ENCODE measurements at places on chromosomes 5 and 9.
A peak's percentile ranks its signal among the peaks of the same experiment; 100 is the strongest.

- no peak overlapping the region for H3K4me3 ChIP-seq
- H3K4me1 ChIP-seq = peaks cover 19% of the 10 kb centered on the region
- no peak for DNase-seq
- peaks cover 20% of the 10 kb centered on the region for H3K36me3 ChIP-seq
Observed at GRCh38 chr9:136936645-136937170, 7.8 kb downstream of the FBXW5 start.

DNA sequence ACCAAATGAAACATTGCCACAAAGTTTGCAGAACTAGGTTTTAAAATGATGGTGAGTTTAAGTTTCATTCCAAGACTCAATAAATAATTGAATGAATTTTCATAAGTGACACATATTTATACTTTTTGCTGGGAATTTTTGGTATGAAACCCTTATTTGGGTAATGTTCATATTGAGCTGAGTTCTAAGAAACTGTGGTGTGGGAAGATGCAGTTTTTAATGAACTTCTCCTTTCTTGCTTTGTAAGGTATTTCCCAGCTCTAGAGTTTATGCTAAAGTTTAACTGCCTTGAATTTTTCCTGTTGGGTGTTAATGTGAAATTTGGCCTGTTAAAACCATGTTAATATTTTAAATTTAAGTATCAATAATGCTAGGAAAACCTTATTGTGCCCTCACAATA is 15.1 kb downstream of the RABGAP1 start:
- no peak for DNase-seq
- H3K4me3 ChIP-seq = no peak overlapping the region
- no peak overlapping the region for H3K27ac ChIP-seq
- H3K36me3 ChIP-seq = peaks cover 2% of the 10 kb centered on the region

DNA sequence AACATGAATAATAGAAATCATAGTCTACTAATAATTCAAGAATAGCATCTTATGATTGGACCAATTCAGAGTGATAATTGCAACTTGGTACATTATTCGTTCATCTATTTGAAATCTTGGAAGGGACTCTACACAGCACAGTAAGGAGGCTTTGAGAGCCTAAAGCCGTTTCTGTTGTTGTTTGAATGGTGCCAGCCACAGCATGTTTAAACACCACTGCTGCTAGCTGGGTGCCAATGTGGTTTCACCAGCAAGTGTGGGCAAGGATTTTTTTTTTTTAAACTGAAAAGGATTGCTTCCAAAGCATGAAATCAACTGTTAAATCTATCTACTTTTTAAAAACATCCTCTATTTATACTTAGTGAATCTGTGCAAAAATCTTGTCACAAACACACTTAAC is 253.9 kb upstream of the MAP3K1 start:
- no peaks in the 10 kb centered on the region for H3K36me3 ChIP-seq
- peaks cover 68% of the 10 kb centered on the region for H3K27me3 ChIP-seq
- no peaks in the 10 kb centered on the region for H3K4me1 ChIP-seq
- no peak overlapping the region for H3K4me3 ChIP-seq
- no peak overlapping the region for H3K27ac ChIP-seq

DNA sequence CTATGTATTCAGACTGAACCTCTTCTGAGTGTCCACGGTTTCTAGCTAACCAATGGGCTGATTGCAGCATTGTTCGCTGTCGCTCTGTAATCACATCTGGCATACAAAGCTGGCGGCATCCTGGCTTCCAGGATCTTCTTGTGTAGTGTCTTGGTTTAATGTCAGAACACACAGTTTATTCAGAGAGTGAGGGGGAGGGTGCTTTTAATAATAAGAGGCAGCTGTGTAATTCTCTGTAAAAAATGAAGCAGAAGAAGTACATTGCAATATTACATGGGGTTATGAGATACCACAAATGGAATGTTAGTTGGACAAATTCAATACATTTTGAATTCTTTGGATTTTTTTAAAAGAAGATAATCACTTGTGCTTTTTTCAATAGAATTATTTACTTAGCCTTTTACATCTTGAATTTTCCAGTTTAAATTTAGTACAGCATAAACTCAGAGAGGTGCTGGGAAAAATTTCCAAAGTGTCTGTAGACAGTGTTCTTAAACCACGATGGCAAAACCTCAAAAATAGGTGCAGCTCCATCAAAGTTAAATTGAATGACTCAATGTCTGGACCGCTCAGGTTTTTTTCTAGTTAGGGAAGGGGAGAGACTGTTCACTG is 206.0 kb downstream of the PCSK1 start:
- H3K27ac ChIP-seq = no peak overlapping the region
- H3K27me3 ChIP-seq = peaks cover 10% of the 10 kb centered on the region
- H3K4me1 ChIP-seq = no peaks in the 10 kb centered on the region
- no peaks in the 10 kb centered on the region for H3K36me3 ChIP-seq
- H3K4me3 ChIP-seq = no peak overlapping the region

DNA sequence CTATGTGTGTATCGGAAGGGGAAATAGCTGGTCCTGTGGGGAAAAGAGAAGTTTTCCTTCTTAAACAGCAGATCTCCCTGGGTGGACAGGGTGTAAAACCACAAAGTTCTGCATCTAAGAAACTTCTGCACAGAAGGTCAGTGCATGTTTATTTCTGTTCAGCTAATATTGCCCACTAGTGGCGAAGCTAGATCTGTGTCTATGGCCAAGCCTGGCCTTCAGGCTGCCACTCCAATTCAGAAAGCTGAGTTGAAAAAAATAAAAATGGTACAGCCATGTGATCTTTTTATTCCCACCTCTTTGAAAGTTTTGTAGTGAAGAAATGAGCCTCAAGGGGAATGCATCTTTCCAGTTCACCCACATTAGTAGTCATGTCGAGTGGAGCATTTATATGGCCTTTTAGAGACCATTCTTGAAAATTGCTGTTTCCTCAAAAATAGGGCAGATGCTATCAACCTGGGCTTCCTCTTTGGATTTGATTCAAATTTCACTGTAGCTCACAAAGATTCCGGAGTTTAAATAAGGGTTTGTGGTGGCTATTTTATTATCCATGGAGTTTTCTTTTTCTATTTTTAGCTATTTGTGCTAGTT is 488.0 kb downstream of the PRELID2 start:
- H3K27me3 ChIP-seq = no peaks in the 10 kb centered on the region
- no peaks in the 10 kb centered on the region for H3K36me3 ChIP-seq
- DNase-seq = no peak

DNA sequence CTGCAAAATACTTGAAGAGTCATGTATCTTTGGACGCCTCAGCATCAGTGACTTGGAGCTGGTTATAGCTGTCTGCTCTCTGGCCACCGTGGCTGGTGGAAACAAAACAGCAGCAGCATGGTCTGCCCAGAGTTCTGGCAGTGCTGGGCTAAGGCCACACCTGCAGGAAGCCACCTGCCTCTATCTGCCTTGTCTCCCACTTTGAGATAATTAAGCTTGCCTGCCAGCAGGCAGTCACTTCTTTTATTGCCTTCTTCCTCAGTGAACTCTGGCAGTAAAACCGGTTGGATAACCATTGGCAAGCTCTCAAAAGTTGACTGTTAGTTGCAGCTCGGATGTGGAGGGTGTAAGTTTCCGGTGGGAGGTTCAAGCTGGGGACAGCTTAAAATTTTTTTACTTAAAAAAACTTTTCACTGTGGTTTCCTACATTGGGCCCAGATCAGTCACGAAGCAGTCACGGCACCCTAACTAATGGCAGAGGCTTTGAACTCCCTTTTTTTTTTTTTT is 4.9 kb downstream of the SMIM3 start:
- peaks cover 41% of the 10 kb centered on the region for H3K4me1 ChIP-seq
- H3K27me3 ChIP-seq = no peaks in the 10 kb centered on the region
- DNase-seq = no peak
- peak overlapping the region; percentile 1 for H3K4me3 ChIP-seq
- H3K36me3 ChIP-seq = peaks cover 5% of the 10 kb centered on the region
- peak overlapping the region; percentile 17 for H3K27ac ChIP-seq

DNA sequence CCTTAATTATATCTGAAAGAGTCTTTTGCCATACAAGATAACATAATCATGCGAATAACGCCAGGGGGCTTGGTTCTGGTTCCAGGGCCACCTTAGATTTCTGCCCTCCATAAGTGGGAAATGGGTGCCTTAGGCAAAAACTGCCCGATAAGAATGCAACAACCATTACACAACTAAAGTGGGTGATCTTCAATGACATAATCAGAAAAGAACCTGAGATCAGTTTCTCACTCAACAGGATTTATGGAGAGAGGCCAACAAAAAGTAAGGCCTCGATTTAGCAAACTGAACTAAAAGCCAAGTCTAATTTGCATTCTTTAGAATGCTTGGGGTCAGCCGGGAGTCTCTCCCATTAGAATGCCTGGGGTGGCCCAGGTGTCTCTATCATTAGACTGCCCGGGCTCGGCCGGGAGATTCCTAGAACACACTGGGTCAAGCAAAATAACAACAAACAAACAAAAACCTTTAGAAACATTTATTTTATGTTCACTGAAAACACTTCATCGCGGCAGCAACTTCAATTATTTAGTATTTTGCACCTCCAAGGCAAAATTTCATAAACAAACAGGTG is 194.8 kb downstream of the AUH start:
- no peaks in the 10 kb centered on the region for H3K27me3 ChIP-seq
- H3K4me1 ChIP-seq = peaks cover 36% of the 10 kb centered on the region
- no peak for DNase-seq
- no peak overlapping the region for H3K4me3 ChIP-seq
- H3K36me3 ChIP-seq = peaks cover 2% of the 10 kb centered on the region

- H3K27ac ChIP-seq = no peak overlapping the region
- peaks cover 17% of the 10 kb centered on the region for H3K4me1 ChIP-seq
- DNase-seq = no peak
- no peaks in the 10 kb centered on the region for H3K36me3 ChIP-seq
Observed at GRCh38 chr5:79023348-79023747, 38.2 kb upstream of the ARSB start.

- no peak overlapping the region for H3K27ac ChIP-seq
- no peak overlapping the region for H3K4me3 ChIP-seq
- H3K36me3 ChIP-seq = peaks cover 2% of the 10 kb centered on the region
- H3K4me1 ChIP-seq = peaks cover 3% of the 10 kb centered on the region
- DNase-seq = no peak
- no peaks in the 10 kb centered on the region for H3K27me3 ChIP-seq
Observed at GRCh38 chr5:175920231-175920811, 47.8 kb downstream of the THOC3 start.

GRCh38 chr5:114726131-114726530 is 364.3 kb downstream of the KCNN2 start:
- H3K4me3 ChIP-seq = no peak overlapping the region
- DNase-seq = no peak
- H3K27me3 ChIP-seq = no peaks in the 10 kb centered on the region
- peaks cover 2% of the 10 kb centered on the region for H3K36me3 ChIP-seq

- no peaks in the 10 kb centered on the region for H3K27me3 ChIP-seq
- H3K27ac ChIP-seq = no peak overlapping the region
- no peaks in the 10 kb centered on the region for H3K36me3 ChIP-seq
- H3K4me3 ChIP-seq = no peak overlapping the region
- no peaks in the 10 kb centered on the region for H3K4me1 ChIP-seq
Observed at GRCh38 chr9:26462213-26462612, 430.4 kb downstream of the CAAP1 start.

GRCh38 chr9:75186767-75187380 is 98.6 kb downstream of the OSTF1 start:
- no peaks in the 10 kb centered on the region for H3K27me3 ChIP-seq
- H3K27ac ChIP-seq = no peak overlapping the region
- no peak overlapping the region for H3K4me3 ChIP-seq
- H3K4me1 ChIP-seq = peaks cover 17% of the 10 kb centered on the region

GRCh38 chr5:32339878-32340277 is 27.1 kb upstream of the MTMR12 start:
- no peak overlapping the region for H3K4me3 ChIP-seq
- H3K27me3 ChIP-seq = peaks cover 15% of the 10 kb centered on the region
- H3K36me3 ChIP-seq = no peaks in the 10 kb centered on the region
- DNase-seq = no peak

GRCh38 chr9:120714846-120715388 is 647 bp upstream of the MEGF9 start:
- peak overlapping the region; percentile 94 for H3K4me3 ChIP-seq
- H3K27me3 ChIP-seq = no peaks in the 10 kb centered on the region
- H3K4me1 ChIP-seq = peaks cover 39% of the 10 kb centered on the region
- H3K27ac ChIP-seq = peak overlapping the region; percentile 55
- H3K36me3 ChIP-seq = peaks cover 7% of the 10 kb centered on the region

GRCh38 chr9:84812847-84813246 is 143.3 kb downstream of the NTRK2 start:
- no peak overlapping the region for H3K4me3 ChIP-seq
- no peaks in the 10 kb centered on the region for H3K4me1 ChIP-seq
- H3K27me3 ChIP-seq = peaks cover 40% of the 10 kb centered on the region
- no peak overlapping the region for H3K27ac ChIP-seq
- H3K36me3 ChIP-seq = no peaks in the 10 kb centered on the region
- no peak for DNase-seq

GRCh38 chr5:176473335-176474006 is 25.3 kb downstream of the FAF2 start:
- H3K4me1 ChIP-seq = peaks cover 36% of the 10 kb centered on the region
- H3K36me3 ChIP-seq = peaks cover 14% of the 10 kb centered on the region
- H3K4me3 ChIP-seq = no peak overlapping the region
- DNase-seq = no peak
- no peaks in the 10 kb centered on the region for H3K27me3 ChIP-seq
- H3K27ac ChIP-seq = no peak overlapping the region

DNA sequence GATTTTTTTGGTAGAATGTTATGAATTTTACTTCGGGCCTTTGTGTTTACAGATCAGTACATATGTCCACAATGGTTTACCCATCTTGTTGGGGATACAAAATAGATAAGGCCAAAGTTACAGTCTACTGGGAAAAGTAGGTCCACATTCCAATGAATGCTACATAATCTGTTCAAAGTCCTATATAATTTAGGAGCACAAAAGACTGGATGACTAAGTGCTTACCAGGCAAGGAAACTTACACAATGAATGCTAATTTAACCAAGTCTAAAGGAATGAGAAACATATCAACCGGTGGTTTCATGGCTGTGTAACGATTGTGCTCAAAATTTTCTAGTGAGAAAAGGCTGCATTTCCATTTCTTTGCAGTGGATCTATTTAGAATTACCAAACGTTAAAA is 97.4 kb upstream of the TRPM3 start:
- H3K27ac ChIP-seq = no peak overlapping the region
- H3K4me1 ChIP-seq = no peaks in the 10 kb centered on the region
- H3K27me3 ChIP-seq = no peaks in the 10 kb centered on the region
- H3K36me3 ChIP-seq = no peaks in the 10 kb centered on the region

DNA sequence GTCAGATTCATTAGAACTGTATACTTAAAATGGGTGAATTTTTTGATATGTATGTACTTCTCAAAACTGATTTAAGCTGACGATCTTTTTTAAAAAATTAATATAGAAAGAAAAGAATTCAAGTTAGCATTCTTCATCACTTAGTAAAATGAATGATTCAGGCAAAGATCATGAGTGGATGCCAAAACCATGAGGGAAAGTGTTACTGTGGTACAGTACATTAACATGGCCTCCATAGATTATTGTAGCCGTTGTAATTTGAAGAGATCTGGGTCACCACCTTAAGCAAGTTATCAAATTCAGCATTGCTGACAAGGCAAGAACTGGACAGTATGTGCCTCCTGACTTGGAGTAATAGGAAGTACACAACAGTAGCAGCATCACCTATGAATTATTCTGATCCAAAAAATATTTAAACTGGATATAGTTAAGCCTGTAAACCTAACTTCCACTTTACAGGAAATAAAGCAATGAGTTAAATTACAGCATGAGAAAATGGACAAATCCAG is 29.7 kb downstream of the C9orf85 start:
- H3K27me3 ChIP-seq = no peaks in the 10 kb centered on the region
- no peak for DNase-seq
- peak overlapping the region; percentile 8 for H3K27ac ChIP-seq
- peaks cover 5% of the 10 kb centered on the region for H3K36me3 ChIP-seq
- H3K4me1 ChIP-seq = peaks cover 36% of the 10 kb centered on the region

- peaks cover 25% of the 10 kb centered on the region for H3K4me1 ChIP-seq
- no peak overlapping the region for H3K27ac ChIP-seq
- H3K27me3 ChIP-seq = no peaks in the 10 kb centered on the region
- no peak for DNase-seq
- H3K4me3 ChIP-seq = no peak overlapping the region
Observed at GRCh38 chr9:99154356-99154755, 49.4 kb downstream of the TGFBR1 start.

All from central memory CD8-positive, alpha-beta T cell (primary cell).